Fibroblast of gingiva (primary cell): ENCODE measurements at places on chromosomes 2 and 18.
A peak's percentile ranks its signal among the peaks of the same experiment; 100 is the strongest.

DNA sequence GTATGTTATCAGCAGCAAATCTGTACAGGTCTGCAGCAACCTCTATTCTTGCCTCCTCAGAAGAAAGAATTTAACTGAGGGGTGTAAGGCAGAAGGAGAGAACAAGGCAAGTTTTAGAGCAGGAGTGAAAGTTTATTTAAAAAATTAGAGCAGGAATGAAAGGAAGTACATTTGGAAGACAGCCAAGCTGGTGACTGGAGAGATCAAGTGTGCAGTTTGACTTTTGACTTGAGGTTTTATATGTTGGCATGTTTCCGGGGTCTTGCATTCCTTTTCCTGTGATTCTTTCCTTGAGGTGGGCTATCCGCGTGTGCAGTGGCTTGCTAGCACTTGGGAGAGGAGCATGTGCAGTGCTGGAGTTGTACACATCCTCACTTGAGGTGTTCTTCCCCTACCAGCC, 16.5 kb upstream of the CERS6 start:
- peak; percentile 11 for DNase-seq

- no peak for DNase-seq
Measured at GRCh38 chr2:113376913-113377445, 60.5 kb upstream of the ZNG1B start.

- no peak for DNase-seq
Measured at GRCh38 chr2:240926516-240927389, 20.6 kb downstream of the CROCC2 start.

DNA sequence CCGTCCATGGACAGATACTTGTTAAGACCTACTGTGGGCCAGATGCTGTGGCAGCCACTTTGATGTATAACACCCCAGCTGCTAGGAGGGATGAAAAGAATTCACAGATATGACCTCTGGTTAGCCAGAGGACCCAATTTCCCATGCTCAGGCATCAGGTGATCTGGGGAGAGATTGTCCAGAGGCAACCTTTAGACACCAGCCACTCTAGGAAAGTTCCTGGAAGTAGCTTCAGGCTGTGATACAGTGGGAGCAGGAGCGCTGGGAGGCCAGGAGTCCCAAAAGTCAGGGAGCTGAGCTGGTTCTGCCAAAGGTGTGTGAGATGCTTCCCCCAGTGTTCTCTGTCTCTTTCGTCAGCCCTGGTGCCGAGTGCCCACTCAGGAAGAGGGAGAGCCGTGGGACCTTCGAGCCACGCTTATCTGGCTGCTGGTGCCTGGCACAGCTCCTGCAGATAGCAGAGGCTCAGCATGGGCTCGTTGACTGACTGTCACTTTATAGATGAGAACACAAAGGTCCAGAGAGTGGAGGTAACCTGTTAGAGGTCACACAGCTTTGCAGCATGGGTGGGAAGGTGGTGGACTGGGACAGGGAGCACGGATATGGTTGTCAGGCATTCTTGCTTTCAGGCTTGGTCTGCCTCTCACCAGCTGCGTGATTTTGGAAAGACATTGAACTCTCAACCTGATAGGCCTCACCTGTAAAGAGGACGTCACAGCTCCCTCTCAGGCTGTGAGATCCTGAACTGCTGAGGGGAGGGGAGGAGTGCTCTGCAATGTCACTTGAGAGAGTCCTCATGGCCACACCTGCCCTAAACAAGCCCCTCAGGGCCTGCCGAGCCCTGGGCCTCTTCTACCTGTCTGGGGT, 7.8 kb upstream of the RALB start:
- no peak for DNase-seq

DNA sequence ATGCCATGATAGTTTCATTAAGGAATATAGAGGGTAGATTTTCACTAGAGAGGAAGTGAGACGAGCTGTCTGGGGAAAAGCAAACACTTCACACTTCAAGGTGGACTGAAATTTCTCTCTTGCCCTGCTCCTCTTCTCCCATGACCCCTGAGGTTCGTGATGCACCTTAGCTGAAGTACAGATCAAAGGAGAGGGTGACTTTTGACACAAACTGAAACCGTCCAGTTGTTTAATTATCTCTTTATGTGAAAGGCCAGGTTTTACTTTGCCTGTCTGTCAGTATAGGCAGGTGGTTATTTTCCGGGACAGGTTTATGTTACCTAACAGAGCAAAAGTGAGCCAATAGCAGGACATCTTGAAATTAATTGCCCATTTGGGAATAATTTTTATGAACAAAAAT, 41.0 kb upstream of the FOXI3 start:
- no peak for DNase-seq

DNA sequence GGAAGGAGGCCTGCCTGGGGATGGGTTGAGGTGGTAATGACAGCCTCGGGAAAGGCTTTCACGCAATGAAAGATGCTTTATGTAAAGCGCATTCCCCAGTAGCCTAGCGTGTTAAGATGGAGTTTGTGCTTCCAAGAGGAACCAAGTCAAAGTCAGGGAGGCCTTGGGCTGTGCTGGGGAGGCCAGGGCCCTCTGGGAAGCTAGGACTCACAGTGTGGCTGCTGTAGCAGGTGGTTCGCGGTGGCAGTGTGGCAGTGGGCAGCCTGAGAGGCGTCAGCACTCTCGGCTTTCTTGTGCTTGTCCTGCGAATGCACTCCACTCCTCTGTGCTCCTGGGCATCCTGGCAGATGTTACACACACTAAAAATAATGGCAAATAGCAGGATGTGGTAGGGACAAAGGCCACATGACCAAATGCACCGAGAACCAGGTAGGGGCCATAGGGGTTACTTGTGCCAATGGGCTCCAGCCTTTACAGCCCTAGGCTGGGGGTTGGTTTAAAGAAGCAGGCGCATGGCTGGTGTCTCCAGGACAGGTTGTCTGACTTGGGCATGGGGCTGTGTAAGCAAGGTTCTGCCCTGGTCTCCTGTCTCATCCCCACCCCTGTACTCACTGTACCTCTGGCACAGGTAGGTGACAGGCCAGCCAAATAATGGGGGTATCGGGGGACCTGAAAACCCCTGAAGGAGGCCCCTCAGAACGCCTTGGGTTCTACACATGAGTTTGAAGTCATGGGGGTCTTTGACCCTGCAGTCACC, 154.4 kb upstream of the TWIST2 start:
- no peak for DNase-seq

DNA sequence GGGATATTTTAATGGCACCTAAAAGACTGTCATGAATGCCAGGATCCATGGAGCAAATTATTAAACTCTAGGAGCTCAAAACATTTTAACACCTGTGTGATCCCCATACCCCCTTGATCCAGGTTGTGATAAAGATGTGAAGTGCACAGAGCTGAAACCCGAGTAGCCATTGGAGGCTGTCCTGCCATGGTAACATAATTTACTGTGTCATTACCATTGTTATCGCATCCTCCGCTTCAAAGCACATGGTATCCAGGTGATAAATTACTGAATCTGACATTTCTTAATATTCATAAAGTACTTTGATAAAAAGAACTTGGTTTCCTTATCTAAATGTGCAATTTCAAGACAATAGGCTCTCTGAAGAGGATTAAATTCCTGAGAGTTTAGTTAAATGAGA, 109.3 kb downstream of the CHST9 start:
- DNase-seq = no peak

DNA sequence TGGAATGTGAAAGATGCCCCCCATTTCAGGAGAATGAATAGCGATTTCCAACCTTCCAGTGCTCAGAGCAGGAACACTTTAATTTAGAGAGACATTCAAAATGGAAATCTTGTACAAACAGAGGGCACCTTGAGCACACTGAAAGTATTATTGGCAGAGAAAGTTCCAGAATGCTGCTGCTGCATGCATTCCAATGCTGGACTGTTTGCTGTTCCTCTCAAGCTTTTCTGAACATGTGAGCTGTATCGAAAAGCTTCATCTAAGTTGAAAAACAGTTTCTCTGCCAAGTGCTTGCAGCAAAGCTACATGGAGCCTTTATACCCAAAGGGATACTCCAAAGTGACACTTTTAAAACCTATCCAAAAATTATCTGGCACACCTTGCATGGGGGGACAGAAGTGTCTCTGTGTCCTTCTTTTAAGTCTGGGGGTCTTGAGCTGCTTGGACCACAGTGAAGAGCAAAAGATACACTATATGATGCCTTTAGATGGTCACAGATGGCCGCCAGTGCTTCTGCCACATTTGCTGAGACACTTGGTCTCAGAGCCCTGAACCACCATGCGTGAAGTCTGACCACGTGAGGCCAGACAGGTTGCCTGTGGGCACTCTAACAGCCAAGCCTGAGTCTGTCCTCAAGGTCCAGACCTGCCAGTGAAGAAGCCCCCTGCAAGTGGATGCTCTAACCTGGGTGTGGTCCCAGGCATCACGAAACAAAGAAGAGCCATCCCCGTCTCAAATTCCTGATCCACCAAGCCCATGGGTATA, 18.8 kb downstream of the UXS1 start:
- no peak for DNase-seq

- DNase-seq = peak; percentile 12
Measured at GRCh38 chr2:202172439-202173211, 65.8 kb downstream of the SUMO1 start.

DNA sequence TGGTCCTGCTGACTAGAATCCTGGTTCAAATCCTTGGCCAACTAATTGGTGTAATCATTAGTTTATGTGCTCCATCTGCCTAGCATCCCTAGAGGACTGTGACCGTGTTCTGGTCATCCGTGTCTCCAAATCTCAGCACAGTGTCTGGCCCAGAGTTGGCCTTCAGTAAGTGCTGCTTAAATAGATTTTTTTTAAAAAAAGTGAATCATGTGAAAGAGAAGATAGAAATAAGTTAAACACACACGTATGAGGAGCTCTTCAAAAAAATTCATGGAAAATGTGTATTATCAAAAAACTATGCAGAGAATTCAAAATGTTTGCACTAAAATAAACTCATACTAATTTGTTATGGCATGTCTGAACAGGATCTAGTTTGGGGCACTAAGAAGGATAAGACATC, 129.3 kb upstream of the TLK1 start:
- DNase-seq = no peak

- DNase-seq = no peak
Measured at GRCh38 chr2:156955701-156956100, 301.8 kb upstream of the GALNT5 start.

DNA sequence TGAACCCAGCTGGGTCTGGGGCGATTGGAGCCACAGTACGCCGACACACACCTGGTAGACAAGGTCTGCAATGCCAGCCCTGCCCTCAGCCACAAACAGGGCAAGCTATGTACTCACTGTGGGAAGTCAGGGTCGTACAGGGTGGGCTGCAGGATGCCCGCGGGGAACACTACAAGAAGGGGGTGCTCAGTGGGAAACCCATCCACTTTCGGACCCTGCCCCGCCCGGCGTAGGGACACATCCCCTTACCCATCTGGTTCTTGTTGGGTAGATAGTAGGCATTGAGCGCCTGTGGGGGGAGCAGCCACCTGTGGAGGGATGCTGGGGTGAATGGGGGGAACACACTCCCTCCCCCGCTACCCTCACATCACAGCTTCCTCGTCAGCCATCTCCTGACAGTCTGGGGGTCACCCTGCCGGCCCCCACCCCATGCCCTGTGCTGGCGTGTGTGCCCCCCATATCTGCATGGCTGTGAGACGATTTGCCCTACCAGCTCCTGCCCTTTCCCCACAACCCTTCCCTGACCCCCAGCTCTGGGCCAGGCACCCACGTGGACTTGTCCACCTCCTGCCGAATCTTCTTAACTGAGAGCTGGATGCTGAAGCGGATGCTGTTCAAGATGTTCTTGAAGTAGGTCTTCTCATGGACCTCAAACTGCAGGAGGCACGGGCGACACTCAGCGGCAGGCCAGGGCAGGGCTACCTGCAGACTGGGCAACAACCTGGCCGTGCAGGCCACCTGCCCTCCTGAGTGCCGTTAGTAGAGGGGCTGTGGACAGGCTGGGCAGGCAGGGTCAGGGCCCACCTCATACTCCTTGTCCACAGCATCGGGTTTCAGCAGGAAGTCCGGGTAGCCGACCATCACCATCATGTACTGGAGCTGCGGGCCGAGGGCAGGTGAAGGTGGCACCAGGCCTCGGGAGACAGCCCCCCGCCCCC, 5.1 kb downstream of the ECEL1 start:
- DNase-seq = no peak

DNA sequence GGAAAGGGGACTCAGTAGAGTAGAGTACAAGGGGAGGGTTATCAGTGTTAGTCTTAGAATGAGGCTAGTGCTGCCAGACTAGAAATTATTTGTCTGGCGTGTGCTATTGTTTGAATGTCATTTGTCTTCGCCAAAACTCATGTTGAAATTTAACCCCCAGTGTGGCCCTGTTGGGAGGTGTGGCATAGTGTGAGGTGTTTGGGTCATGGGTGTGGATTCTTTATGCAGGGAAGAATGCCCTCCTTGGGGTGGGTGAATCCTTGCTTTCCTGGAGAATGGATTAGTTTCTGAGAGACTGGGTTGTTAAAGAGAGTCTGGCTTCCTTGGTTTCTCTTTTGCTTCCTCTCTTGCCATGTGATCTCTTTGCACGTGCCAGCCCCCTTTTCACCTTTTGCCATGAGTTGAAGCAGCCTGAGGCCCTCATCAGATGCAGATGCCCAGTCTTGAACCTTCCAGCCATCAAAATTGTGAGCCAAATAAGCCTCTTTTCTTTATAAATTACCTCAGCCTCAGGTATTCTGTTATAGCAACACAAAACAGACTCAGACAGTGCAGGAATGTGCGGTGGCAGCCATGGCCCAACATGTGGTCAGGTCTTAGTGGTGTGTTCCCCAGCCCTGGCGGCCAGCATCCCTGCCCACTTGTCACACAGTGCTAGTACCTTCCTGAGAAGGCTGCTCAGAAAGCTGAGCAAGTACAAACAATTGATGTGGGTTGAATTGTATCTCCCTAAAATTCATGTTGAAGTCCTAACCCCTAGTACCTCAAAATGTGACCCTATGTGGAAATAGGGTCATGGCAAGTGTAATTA, 48.4 kb upstream of the NAB1 start:
- DNase-seq = no peak
